Right atrium auricular region (tissue), 2 donors: ENCODE measurements at places on chromosomes 5 and 9. TPM values are rescaled to one million over a fixed set of nuclear protein-coding genes. Genes with fewer than 3 reads are reported as not detected.

Gene IL6ST
- total RNA-seq, result 263 TPM

- no peak for DNase-seq
Observed at GRCh38 chr5:175343308-175343707, 100.7 kb downstream of the DRD1 start.

DNA sequence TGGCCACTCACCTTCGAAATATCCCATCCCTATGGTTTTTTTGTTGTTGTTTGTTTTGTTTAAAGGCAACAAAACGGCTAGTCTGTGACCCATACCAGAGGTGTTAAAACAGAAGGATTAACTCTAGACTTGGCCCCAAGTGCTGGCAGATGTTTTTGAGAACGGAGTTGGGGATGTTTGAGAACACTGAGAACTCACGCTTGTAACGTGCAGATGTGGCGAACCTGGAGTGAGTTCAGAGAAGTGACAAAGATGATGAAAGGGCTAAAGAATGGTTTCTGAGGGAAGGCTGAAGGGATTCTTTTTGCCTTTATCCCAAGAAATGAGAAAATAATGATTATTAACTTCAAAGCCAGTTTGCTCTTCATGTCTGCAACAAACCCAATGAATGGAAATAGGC lies 286.5 kb downstream of the ZNF608 start:
- DNase-seq, result no peak

Gene OR13J1
- not detected for total RNA-seq

DNA sequence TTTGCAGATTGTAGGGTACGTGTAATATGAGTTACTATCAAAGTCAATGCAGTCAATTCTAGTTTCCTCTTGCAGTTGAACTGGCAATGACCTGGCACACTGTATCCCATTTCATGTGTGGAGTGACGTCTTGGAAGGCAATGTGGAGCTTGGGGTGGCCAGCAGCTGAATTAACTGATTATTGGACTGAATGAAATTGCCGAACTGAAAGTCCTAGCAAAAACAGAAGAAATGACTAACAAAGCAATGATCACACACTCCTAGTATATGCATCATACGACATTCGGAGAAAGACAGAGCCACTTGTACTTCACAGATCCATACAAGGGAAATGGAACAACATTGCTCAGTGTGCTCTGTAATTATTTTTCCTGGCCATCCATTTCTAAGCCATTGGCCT lies 259.1 kb upstream of the DAPK1 start:
- no peak for DNase-seq

Gene ENTREP1
- total RNA-seq, result 12.1 TPM

Gene NEUROG1
- not detected for total RNA-seq

DNA sequence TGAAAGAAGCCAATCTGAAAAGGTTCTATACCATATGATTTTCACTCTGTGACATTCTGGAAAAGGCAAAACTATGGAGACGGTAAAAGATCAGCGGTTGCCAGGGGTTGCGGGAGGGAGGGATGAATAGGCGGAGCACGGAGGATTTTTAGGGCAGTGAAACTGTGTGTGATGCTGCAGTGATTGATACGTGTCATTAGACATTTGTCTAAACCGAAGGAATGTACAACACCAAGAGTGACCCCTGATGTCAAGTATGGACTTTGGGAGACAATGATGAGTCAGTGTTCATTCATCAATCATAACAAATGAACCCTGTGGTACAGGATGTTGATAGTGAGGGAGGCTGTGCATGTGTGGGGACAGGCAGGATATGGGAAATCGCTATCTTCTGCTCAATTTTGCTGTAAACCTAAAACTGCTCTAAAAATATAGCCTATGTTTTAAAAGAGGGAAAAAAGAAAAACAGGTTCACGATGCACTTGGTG lies 34.4 kb downstream of the ERGIC1 start:
- no peak for DNase-seq

DNA sequence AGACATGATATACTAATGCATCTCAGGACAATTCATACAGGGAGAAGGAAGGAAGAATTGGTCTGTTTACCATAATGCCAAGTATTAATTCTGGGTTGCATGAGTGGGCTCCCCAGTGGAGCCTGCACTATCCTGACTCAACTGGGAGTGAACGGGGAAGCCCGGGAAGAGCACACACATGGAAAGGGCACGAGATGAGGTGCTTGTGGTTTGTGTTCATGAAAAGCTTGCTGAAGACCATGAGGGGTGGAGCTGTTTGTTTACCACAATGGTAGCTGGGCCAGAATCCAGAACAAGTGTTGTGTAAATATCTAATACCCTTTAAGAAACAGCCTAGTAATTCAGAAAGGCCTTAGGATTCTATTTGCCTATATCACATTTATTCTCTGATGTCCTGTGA lies 44.6 kb downstream of the POC5 start:
- no peak for DNase-seq

GRCh38 chr9:5718296-5719032 lies 89.6 kb downstream of the RIC1 start:
- DNase-seq, result no peak

- no peak for DNase-seq
Observed at GRCh38 chr5:92841604-92842155, 739.3 kb downstream of the NR2F1-AS1 start.
